Fibroblast of skin of right biceps (primary cell): ENCODE measurements at places on chromosomes 6 and 20.
A peak's percentile ranks its signal among the peaks of the same experiment; 100 is the strongest.

DNA sequence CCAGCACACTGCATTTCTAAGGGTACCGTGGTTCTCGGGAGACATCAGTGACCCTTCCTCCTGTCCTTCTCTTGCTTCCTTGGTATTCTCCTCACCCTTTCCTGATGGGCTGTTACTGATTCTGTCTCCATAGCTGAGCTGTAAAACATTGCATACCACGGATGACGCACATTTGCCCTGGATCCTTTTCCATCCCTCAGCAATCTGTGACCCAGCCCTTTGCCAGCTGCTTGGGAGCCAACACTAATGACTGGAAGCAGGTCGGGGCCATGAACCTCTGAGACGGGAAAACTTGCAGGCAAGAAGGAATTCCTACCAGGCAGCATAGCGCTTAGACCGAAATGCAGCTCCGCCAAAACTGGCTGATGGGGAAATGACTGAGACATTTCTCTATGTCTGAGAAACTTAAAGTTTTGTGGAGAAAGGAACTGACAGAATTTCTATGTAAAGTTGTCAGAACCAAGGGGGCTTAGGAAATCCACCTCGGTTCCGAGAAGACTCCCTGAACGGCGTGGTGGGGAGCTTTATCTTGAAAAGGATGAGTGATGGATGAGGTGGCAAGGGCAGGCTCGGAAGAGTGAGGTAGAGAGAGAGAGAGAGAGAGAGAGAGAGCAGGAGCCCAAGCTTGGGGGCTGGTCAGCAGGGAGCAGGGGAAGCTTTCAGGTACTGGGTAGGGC is 19.2 kb downstream of the TUBB2B start:
- DNase-seq: peak; percentile 94

DNA sequence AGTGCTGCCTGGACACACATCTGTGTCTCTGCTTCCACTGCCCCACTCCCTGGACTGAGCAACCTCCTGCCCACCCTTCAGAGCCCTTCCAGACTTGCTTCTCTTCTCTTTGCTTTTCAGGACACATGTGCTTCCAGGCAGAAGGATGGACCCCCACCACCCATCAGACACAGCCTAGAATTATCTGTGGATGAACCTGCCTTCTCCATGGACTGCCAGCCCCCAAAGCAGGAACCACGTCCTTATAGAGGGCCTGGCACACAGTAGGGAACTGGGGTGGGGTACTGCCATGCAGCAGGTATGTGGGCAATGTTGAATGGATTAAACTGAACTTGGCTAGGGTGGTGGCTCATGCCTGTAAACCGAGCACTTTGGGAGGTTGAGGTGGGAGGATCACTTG is 3.6 kb downstream of the KIAA1755 start:
- DNase-seq: no peak

GRCh38 chr6:67633058-67633457 is 1002.0 kb upstream of the ADGRB3 start:
- no peak for DNase-seq

- no peak for DNase-seq
Measured at GRCh38 chr20:48930878-48931277, 9.4 kb downstream of the ARFGEF2 start.

DNA sequence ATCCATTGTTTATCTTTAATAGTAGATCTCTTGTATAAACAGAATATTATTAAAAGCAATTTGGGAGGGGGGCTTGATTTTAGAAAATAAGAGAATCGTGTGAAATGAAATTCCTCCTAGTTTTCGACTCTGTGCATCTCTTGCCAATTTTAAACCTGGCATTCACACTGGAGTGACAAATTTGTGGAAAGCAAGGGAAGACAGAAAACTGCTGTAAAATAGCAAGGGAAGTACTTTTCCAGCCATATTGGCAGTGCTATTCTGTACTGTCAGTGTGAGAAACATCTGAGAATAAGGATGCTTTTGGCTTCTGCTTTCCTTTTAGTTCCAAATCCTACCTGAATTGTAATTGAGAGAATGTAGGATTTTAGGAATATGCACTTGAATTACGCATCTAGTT is 40.2 kb downstream of the TOP1 start:
- no peak for DNase-seq

DNA sequence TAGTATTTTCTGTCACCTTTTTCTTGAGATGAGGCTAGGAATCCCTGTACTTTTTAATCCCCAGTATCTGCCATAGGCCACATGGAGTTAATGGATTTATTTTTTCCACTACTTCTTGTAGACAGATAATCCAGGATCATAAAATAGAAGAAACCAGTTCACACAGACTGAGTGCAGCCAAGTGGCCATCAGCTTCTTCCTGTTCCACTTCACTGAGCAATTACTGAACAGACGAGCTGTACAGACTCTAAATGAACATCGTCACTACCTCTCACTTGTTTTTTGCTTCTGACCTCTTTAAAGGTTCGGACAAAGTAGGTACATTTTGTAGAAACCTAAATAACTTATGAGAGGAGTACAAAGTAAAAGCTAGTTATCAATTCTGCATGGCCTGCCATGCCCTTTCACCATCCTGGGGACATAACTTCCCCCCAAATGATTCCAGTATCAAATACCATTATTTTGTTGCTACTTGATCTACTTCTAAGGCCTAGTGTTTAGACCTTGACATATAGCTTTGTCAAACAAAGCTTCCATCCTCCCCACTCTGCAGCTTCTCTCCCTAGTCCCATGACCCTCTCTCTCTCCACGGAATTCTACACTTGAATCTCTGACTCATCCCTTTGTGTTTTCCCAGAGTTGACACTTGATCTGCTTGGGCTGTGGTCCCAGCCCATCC is 34.4 kb upstream of the ARHGAP18 start:
- peak; percentile 81 for DNase-seq

DNA sequence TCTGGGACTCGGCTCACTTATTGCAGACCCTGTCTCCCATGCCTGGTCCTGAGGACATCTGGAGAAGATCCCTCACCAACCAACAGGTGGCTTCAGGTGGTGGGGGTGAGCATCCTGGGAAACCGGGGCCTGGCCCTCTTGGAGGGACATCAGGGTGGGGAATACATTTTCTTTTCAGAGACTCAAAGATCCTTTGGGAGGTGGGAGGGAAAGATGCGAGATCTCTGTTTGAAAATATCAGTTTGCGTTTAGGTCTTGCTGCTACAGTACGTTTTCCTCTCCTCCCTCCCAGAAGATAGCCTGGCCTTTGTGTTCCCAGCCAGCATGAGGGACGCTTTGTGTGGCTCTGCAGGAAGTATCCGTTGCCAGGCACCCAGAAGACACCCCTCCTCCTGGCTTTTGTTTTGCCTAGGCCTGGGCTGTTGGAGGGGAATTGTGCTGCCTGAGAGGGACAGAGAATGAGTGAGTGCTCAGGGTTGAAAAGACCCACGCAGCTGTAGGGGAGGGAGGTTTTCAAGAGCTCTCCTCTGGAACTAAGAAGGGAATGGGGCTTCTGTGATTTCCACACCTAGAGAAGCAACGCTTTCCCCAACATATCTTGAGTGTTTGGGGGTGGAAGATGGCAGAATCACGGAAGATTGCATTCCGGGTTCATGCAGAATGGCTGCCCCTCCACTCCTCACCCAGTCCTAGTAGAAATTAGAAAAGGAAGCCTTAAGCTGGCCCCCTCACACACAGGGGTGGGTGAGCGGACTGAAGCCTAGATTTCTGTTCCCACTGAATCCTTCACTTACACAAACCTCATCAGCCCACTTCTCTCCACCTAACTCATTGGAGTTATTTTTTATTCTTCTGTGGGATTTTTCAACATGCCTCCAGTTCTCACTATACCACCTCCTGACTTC is 22.0 kb upstream of the SLC2A12 start:
- DNase-seq: no peak

DNA sequence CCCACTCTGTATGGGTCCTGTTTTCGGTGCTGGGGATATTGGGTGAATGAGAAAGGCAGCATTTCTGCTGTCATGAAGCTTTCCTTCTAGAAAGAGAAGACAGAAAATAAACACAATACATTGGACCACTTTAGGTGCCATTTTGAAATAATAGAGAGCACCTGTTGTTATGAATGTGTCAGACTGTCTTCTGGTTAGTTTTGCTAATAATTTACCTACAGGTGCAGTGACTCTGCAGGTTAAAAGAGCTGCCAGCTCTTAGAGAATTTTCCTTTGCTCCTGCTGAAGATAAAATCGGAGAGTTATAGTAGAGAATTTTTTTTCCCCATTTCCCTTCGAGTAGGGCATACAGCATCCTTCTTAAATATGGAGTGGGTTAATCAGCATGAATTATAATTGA is 21.9 kb upstream of the GCLC start:
- DNase-seq: no peak

DNA sequence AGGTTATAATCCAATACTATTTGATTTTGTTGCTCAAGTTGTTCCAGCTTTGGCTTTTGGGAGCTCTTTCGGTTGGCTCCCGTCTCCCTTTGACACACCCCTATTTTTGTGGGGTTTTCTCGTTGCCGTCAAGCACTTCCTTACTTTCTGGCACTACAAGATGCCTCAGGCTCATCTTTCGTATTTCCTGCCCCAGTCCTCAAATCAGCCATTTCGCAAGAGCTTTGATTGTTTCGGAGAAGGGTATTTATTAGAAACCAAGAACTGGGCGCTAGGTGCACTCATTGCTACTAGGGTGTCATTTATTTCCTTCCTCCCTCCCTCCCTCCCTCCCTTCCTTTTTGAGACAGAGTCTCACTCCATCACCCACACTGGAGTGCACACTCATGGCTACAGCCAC is 13.3 kb upstream of the SOX12 start:
- DNase-seq: no peak

GRCh38 chr6:2959909-2960719 is 11.3 kb downstream of the SERPINB6 start:
- DNase-seq: peak; percentile 91

- no peak for DNase-seq
Measured at GRCh38 chr6:47343600-47343999, 33.9 kb upstream of the TNFRSF21 start.

- no peak for DNase-seq
Measured at GRCh38 chr6:1636971-1637871, 27.5 kb downstream of the FOXC1 start.

DNA sequence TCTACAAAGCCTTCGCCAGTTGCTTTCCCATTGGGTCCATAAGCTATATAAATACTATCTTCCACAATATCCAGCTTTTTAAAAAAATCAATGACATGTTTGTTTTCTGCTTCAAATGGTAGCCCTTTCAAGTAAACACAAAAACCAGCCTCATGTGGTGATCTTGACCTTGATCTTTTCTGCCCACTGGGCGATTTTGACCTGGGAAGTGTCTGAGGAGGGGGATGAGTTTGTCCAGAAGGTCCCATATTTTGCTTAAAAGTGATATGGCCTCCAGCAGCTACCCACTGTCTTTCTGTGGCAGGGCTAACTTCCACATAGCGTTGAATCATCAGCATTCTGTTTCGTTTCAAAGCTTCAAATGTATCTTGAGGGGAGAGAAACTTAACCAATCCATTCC is 10.8 kb downstream of the CPNE1 start:
- no peak for DNase-seq

- DNase-seq: no peak
Measured at GRCh38 chr6:145601397-145601796, 133.9 kb downstream of the EPM2A start.

GRCh38 chr6:133326584-133326983 is 85.4 kb downstream of the EYA4 start:
- DNase-seq: no peak

GRCh38 chr6:94251878-94252277 is 832.5 kb upstream of the EPHA7 start:
- no peak for DNase-seq

DNA sequence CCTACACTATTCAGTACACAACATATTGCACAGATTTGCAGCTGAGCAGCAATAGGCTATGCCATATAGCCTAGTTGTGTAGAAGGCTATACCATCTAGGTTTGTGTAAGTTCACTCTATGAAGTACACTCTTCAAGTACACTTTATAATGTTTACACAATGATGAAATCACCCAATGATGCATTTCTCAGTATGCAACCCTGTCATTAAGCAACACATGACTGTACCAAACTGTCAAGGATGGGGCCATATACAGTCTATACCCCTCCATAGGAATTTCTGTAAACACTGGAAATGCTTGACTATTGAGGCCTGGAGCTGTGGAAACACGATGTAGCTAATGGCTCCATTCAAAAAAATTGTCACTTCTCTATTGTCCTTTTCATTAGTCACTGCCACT is 535.4 kb downstream of the EPM2A start:
- DNase-seq: peak; percentile 28
